NCI-H69 (cell line): ENCODE measurements at places on chromosomes 6 and 20.

DNA sequence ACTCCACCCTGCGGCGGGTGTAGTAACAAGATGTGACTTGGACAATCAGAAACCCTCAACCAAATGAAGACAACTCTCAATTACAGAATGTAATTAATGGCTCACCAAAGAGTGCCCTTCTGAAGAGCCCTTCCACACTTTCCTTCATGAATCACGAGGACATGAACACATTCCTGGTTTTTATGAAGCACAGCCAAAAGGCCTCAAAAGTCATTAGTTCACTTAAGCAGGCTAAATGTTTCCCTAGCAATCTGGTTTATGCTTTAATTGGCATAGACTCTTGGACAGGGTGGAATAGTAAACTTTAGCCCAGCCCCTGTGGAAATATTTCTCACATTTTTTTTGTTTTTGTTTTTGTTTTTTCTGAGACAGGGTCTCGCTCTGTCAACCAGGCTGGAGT, 20.5 kb downstream of the CPNE5 start:
- DNase-seq = no peak

DNA sequence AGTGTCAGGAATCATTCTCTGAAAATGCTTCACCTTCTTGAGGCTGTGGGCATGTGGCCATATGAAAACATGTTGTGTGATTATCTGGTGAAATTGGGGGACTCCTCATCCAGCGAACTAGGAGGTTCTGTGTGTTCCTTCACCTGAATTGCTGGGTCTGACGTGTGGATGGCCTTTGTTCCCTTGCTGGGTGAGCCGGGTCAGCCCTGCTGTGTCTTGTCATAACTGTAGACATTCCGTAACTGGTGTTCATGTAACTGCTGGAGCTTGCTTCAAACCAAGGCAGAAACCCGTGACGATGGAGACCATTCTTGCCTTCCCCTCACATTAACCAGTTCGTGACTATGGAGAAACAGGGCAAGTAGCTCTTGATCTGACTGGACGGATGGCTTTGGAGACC, 123.5 kb downstream of the GMPR start:
- no peak for DNase-seq

DNA sequence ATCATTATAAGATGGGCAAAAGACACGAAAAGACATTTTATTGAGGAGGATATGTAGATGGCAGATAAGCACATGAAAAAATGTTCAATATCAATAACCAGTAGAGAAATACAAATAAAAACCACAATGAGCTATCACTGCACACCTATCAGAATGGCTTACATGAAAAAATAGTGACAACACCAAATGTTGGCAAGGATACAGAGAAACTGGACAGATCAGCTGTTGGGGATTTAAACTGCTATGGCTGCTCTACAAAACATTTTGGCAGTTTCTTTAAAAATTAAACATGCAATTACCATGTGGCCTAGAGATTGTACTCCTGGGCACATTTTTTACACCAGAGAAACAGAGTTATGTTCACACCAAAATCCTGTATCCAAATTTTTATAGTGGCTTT, 172.7 kb upstream of the TENT5A start:
- no peak for DNase-seq

GRCh38 chr6:4004249-4004648, 74.7 kb downstream of the FAM217A start:
- no peak for DNase-seq

DNA sequence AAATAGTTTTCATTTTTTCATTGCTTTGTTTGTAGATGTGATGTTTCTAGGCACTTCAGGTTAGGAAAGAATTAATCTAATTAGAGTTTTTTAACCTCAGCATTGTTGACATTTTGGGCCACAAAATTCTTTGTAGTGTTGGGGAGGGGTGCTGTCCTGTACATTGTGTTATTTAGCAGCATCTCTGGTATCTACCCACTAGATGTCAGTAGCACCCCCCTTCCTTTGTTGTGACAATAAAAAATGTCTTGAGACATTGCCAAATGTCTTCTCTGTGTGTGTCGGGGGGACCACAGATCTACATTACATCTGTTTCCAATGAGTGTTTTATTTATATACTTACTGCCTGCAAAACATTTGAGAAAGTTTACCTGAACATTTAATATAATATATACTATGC, 45.6 kb downstream of the EYA4 start:
- DNase-seq = no peak

GRCh38 chr6:132418235-132418965, 17.1 kb upstream of the MOXD1 start:
- no peak for DNase-seq

DNA sequence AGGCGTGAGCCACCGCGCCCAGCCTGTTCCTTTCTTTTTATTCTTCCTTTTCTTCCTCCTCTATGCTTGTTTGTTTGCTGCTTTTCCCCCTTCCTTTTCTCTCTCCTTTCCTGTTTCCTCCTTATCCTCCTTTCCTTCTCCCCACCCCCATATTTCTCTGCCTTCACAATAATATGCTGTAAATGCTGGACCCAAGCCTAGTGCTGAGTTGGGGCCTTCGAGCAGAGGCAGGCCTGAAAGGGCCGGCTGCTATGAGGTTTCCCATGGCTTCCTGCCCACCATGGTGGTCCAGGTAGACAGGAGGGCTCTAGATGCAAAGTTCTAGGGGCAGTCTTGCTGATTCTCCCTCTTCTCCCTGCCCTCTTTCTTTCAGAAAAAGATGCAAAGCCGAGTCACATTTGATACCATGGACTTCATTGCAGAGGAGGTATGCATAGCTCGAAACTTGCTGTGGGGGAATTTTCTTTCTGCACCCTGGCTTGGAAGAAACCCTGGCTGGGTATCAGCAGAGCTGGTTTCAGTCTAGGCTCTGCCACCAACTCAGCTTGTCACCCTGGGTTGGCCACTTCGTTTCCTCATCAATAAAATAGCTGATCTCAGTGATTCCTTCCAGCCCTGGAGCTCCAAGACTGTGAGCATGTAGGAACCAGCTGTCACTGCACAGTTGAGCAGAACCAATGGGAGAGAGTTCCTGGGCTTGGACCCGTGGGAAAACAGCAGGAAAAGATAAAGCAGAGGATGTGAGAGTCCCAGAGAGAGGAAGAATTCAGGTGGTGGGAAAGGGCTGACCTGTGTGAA, 7.4 kb downstream of the CNBD2 start:
- DNase-seq = no peak

DNA sequence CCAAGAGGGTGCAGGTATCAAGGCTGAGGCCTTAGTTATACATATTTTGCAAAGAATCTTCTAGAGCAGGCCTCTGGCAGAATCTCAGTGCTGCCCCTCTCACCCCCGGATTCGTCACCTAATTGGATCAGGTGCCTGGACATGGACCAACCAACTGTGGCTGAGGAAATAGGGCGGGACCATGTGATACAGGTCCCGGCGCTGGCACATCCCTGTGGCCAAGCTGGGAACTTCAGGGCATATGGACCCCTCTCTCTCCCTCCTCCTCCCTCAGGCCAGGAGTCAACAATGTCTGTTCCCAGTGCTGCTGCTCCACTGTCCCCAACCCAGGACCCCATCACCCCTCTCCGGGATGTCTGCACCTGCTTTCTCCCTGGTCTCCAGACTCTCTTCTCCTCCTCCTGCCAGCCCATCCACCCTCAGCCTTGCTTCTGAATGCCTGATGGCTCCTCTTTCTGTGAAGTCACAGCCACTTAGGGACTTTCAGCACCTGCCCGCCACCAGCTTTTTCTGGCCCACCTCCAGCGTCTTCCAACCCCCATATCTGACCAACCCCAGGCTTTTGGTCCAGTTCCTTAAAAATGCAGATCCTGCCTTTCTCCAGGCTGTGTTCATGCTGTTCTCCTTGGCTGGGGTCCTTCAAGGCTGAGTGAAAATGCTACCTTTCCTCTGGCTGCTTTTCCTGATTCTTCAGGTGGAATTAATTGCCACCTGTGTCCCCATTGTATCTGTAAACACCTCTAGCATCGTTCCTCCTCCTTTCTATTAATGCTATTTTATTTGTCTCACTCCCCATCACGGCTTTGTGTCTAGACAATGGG, 19.0 kb upstream of the MLN start:
- peak; percentile 94 for DNase-seq
